ENCODE measurements at places on chromosomes 3 and 15. TPM values are rescaled to one million over a fixed set of nuclear protein-coding genes. Genes with fewer than 3 reads are reported as not detected.

DNA sequence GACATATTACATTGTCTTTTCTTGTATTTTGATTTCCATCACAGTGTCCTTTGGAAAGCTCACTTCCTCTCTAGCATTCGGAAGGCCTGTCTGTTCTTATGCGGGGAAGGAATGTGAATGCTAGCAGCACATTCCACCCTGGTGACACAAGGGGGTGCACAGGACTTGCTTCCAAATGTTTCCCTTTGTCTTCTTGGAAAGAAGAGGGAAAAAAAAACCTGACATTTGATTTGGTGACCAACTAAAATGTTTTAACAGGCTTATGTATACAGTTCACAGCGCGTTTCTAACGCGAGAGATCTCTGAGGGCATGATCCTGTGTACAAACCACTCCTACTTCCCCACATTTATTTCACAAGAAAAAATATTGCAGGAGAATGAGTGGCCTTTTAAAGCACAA lies 107.6 kb upstream of the FXR1 start:
- DNase-seq, result peak; percentile 49

DNA sequence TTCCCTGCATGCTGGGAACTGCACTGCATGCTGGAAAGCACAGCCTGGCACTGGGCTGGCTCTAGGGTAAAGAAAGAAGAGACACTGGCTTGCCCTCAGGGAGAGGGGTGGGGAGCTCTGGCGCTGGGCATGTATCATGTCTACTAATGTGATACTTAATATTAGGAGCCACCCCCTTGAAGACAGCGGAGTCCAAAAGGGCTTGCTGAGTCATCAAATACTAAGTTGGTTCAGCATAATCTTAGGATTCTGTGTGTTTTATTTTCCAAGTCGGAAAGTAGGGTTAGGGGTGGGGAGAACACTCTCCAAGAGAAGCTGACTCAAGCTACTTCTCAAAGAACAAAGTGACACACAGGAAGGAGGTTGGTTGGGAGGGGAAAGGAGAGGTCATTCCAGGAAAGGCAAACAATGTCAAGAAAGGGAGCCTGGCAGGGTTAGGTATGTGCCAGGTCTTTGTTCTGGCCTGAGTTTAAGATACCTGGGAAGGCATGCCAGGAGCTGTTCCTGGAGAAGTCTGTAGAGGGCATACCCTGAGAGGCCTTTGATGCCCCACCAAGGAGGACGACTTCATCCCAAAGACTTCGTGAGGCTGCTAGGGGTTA lies 237.8 kb upstream of the NR2E3 start:
- peak; percentile 35 for DNase-seq

GRCh38 chr15:73744293-73744692 lies 8.9 kb downstream of the INSYN1 start:
- DNase-seq, result no peak

DNA sequence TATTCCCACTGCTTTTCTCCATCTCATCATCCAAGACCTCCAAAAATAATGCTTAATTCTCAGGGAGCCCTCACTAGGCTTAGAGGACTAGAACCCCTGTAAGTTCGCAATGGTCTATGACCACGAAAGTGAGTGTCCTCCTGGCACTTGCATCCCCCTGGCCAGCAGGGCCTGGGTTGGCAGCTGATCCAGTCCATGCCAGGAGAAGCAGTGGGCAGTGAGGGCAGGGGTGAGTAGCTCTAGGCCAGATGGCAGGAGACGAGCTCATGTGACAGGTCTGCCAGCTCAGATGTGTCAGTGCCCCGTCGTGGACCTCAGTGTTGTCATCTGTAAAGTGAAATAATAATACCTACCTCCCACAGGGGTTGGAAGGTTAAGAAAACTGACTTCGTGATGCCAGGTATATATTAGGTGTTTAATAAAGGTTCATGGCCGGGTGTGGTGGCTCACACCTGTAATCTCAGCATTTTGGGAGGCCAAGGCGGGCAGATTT lies 11.1 kb downstream of the GP5 start:
- DNase-seq, result no peak

DNA sequence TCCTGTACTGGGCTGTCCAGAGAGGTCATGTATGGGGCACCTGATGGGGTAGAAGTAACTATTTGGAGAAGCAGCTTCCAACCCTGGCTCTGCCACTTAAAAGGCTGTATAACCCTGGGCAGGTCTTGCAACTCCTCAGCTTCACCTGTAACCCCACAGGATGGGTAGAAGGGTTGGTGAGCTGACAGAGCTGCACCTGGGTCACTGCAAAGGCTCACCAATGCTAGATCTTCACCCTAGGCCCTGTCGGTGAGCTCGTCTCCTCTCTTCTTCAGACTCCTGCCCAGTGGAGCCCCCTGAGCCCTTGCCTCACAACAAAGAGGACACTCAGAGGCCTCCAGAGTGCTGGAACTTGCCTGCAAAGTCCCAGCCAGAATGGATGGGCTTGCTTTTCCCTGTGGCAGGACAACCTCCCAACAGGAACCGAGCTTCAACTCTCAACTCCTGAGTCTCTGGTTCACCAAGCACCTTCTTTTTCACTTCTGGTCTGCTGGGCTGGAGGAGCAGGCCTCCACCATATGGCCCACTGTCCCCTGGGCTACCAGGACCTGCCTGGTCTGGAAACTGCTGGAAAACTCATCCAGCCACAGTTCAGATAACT lies 45.9 kb downstream of the XXYLT1 start:
- DNase-seq, result no peak

DNA sequence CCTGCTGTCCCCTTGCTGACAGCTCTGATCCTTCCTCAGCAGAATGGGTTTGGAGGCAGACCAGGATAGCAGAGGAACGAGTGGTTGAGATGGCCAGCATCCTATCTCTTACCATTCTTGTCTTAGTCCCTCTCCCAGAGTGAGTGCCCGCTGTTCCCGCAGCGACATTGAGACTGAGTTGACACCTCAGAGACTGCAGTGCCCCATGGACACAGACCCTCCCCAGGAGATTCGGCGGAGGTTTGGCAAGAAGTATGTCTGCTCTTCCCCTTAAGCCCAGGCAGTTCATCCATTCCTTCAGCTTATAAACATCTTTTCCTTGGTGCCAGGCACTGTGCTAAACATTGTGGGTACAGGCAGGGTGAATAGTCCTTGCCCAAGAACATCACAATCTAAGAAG lies 21.2 kb downstream of the DUOX1 start:
- DNase-seq, result no peak

GRCh38 chr15:37124331-37124730 lies 24.0 kb upstream of the MEIS2 start:
- no peak for DNase-seq

GRCh38 chr3:25335356-25335755 lies 92.7 kb upstream of the RARB start:
- DNase-seq, result no peak

- no peak for DNase-seq
These were observed 26.1 kb downstream of the PCCB start for GRCh38 chr3:136276049-136276755.

- peak; percentile 97 for DNase-seq
These were observed 11.4 kb downstream of the GPR87 start for GRCh38 chr3:151305060-151305774.

- DNase-seq, result no peak
These were observed 333.8 kb upstream of the RBMS3 start for GRCh38 chr3:28947061-28947460.

GRCh38 chr3:13037458-13038117 lies 35.6 kb downstream of the IQSEC1 start:
- DNase-seq, result peak; percentile 14

Gene NR2F2
- polyA plus RNA-seq, result 66.5 TPM

Gene HPS3
- 31.0 TPM for polyA plus RNA-seq
